HEK293T (cell line): ENCODE measurements at places on chromosomes 2 and 18.

GRCh38 chr2:123043458-123043857, 981.6 kb upstream of the CNTNAP5 start:
- no peak for DNase-seq

GRCh38 chr2:168208652-168209051, 38.7 kb downstream of the STK39 start:
- no peak for DNase-seq

- no peak for DNase-seq
These were observed 227.9 kb downstream of the GBX2 start for GRCh38 chr2:235940330-235940729.

DNA sequence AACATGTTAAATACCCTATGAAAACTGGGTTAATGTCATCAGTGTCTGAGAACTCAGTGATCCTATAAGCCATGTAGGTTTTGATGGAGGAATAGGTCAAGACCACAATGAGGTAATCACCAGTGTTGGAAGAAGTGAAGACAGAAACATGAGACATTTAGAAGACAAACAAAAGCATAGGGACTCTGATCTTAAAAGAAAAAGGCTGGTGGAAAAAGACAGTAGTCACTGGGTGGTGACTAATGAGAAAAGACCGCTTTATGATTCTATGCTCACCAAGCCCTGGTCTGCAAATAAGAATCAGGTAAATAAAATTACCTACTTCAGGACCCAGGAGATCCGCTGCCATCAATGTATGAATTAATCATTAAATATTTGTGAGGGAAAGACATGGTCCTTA, 271.9 kb downstream of the GPD2 start:
- no peak for DNase-seq

- DNase-seq = no peak
These were observed 1.7 kb upstream of the SLC3A1 start for GRCh38 chr2:44273596-44273995.

- no peak for DNase-seq
These were observed 72.5 kb downstream of the SUMO1 start for GRCh38 chr2:202165945-202166344.

DNA sequence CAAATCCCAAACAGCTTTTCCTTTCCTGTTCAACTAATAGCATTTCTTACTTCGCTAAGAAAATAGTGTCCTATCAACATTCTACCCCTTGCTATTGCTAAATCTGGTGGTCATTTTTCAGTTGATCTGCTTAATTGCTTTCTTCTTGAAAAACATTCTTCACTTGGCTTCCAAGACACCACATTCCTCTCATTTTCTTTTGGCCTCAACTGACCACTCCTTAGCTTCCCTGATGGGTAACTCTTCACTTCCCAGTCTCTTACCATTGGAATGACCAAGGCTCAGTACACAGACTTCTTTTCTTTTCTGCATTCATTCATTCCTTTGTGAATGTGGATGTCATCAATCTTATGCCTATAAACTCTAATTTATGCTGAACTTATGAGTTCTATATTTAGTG, 230.8 kb upstream of the CDH2 start:
- no peak for DNase-seq

DNA sequence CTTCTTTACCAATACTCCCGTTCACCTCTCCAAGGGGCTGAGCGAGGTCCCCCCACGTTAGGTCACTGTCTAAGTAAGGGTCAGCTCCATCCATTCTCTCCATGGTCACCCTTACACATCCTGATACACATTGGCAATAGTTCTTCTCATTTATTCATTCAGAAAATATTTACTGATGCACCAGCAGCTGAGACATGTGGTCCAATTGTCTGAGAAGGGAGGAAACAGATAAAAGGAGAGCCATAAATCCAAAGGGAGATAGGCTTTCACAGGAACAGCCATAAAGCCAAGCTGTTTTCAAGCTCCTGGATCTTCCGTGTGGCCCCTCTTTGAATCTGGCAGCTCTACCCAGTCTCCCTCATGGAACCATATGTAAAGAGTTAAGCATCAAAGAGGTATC, 121.2 kb downstream of the TXNL1 start:
- no peak for DNase-seq

GRCh38 chr18:61580046-61580445, 246.8 kb downstream of the CDH20 start:
- DNase-seq = no peak

- no peak for DNase-seq
These were observed 436.1 kb downstream of the LRRTM4 start for GRCh38 chr2:77086051-77086450.

DNA sequence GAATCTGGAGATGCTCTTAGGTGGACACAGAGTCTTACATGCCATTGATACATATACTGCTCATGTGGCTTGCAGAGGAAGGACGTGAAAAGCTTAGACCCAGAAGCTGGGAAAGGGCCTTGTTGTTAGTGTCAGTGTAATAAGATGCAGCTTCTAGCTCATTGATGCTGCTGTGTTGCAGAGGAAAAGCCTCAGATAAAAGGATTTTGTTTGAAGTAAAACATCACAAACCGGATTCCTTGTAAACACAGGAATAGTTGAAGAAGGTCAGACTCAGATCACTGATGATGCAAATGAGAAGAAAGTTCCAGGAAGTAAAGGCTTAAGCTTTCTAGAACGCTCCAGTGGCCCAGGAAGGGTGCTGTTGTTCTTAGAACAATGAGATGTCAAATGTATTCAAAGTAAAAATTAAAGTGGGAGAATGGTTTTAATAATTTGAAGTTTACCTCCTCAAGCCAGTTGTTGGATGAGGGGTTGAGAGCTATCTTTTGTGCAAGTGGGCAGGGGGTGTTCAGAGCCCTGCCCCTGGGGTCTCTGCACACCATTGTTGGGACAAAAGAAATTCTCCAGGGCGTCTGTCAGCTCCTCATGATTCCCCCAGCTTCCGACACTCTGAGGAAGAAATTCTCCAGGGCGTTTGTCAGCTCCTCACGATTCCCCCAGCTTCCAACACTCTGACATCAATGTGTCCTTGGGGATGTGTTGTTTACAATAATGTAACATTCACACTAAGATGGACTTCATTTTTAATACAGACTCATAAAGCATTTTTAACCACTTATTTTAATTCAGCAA, 61.3 kb upstream of the CHMP1B start:
- no peak for DNase-seq

- no peak for DNase-seq
These were observed 231.7 kb downstream of the ZNF516 start for GRCh38 chr18:76263046-76264005.

- DNase-seq = no peak
These were observed 37.7 kb downstream of the COBLL1 start for GRCh38 chr2:164803776-164804466.

GRCh38 chr2:24768013-24768412, 25.2 kb downstream of the PTRHD1 start:
- no peak for DNase-seq

- DNase-seq = no peak
These were observed 7.9 kb downstream of the IL1RL2 start for GRCh38 chr2:102194609-102195268.

GRCh38 chr18:13572148-13572547, 154.2 kb downstream of the FAM210A start:
- DNase-seq = no peak

DNA sequence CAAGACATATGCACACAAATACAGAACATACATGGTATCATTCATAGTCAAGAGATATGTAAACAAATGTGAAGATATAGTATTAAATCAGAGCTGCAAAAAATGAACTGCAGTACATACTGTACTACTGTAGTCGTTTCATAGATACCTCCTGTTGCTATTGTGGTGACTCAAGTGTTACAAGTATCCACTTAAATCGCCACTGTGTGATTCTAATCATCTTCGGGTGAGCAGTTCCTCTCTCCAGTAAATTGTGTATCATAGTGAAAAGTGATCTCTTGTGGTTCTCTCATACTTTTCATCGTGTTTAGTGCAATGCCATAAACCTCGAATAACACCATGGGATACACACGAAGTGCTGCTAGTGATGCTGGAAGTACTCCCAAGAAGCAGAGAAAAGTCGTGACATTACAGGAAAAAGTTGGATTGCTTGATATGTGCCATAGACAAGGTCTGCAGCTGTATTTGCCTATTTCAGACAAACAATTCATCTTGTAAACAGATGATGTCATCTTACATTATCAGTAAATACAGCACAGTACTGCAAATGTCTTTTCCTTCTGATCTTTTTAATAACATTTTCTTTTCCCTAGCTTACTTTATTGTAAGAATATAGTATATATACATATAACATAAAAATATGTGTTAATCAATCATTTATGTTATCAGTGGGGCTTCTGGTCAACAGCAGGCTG, 222.2 kb downstream of the BCL11A start:
- DNase-seq = no peak

- DNase-seq = no peak
These were observed 726.8 kb upstream of the DDX18 start for GRCh38 chr2:117087535-117088291.

DNA sequence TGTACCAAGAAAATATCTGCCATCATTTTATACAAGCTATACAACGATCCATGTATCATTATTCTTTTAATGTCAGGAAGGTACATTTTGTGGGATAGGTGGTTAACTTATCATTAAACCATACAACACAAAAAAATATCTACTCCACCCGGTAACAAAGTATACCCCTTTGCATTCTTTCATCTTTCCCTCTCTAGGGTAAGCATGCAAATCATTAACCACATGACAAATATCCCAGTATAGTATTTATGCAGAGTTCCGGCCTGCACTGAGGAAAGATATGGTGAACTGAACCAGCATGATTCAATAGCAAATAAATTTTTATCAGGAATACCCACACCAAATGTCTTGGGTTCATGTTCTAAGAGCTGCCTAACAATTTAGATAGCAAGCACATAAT, 22.5 kb upstream of the SULT1C2 start:
- DNase-seq = no peak
